ENCODE measurements at places on chromosomes 16 and 17.

GRCh38 chr17:42672038-42672437 lies 4.8 kb downstream of the PLEKHH3 start:
- peak; percentile 33 for DNase-seq

DNA sequence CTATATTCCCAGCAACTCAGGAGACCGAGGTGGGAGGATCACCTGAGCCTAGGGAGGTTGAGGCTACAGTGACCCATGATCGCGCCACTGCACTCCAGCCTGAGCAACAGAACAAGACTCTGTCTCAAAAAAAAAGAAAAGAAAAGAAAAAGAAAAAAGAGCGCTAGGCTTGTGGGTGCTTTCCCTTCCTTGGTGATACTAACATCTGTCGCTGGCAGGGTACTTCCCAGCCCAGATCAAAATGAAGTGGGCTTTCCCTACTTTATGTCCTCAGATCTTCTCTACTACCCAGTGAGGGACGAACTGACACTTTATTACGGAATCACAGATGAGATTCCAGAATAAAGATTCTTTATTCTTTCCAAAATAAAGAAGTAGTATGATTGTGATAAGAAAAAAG lies 103.8 kb upstream of the NOL11 start:
- no peak for DNase-seq

DNA sequence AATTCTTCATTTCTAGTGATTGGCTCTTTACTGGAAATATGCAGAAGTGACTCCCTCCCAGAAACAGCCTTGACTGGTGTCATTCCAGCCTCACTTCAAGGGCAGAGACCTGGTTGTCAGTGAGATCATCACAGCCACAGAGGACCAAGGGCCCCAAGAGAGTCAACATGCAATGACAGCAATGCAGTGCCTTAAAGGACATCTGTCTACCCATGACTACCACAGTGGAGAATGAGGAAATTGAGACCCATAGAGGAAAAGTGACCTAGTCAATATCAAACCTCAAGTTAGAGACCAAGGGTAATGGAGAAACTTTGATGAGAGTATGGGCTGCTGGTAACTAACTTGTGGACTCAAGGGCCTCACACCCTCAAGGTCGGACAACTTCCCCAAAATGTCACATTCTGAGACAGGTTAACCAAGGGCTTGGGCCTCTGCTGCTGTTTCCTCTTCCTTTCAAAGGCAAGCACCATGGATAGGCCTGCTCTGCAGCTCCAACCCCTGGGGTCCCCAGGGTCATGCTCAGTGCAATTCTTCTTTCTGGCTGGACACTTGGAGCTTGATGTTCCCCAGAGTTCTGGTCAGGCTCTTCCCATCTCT lies 11.3 kb downstream of the NOG start:
- DNase-seq: no peak

- DNase-seq: no peak
These were observed 24.5 kb downstream of the UNK start for GRCh38 chr17:75808905-75809621.

DNA sequence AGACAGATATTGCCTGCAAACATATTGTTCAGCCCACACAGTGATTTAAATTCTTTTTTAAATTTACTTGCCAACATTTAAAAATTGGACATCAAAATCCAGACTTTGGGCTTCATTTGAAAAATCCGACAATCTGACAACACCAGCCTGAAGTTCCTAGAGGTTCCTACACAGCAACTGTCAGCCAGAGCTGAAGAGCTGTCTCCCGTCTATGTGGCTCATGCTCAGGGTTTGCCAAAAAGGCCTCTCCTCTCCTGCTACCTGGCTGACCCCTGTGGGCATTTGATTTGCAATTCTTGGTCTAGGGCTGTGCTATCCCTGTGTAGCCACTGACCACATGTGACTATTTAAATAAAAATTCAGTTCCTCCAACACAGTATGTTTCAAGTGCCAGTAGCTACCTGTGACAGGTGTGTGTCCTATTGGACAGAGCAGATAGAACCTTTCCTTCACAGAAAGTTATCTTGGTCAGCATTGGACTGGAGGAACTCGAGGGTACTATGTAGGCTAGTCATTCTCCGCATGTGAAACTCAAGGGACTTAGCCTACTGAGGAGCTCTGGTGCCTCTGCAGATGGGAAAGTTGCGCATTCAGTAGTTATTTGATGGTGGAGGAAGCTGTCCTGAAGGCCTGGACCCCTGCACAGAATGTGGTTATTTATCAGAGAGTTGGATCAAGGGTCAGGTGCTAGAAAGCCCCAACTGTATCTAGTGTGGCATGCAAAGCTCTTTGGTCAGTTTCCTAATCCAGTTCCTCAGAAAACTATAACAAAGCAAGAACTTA lies 2.7 kb downstream of the LYRM1 start:
- DNase-seq: no peak

DNA sequence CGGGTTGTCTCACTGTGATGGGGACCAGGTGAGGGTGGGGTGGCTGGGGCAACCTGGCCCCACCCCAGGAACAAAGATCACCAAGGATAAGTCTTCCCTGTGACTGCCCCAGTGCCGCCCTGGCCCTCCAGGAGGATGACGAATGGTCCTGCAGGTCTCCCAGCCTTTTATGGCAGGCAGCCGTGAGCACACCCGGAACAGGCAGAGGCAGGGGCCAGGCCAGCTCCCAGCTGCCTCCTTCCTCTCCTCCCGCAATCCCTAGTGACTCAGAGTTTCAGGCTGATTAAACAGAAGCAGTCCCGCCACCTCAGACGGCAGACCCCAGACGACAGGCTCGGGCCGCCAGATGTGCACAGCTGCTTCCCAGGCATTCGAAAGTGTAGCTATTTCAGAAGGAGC lies 13.3 kb downstream of the JUP start:
- no peak for DNase-seq

- DNase-seq: no peak
These were observed 105.9 kb downstream of the ENGASE start for GRCh38 chr17:79180358-79181005.

DNA sequence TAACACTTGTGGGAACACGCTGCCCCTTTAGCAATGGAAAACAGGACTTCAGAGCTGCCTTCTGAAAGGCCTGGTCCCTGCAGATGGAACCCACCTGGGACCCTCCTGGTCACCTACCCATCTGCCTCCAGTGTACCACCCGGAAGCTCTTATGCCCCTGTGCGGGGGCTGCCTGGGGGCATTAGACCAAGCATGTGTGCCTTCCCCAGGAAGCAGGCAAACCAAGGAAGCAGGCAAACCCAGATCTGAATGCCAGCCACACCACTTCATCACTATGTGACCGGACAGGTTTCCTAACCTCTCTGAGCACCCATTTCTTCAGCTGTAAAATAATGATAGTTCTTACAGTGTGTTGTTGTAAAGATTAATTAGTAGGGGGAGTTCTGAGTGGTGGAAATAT lies 20.8 kb upstream of the LRRC37A3 start:
- no peak for DNase-seq

DNA sequence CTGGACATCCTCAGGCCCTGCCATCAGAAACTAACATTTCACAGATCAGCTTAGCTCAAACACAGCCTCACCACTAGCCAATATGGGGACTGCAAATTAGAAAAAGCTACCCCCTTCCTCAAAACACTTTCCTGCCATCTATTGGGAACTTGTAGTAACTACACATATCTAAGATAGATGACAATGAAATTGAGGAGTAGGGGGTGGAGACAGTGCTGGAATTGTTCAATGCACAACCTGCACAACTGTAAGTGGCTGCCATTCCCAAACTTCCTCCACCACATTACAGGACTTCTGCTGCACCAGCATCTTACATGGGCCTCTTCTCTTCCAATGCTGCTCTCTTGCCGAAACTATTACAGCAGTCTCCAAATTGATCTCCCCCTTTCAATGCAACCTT lies 21.9 kb downstream of the AIPL1 start:
- DNase-seq: peak; percentile 27

GRCh38 chr16:80994451-80994850 lies 12.2 kb downstream of the CMC2 start:
- no peak for DNase-seq

DNA sequence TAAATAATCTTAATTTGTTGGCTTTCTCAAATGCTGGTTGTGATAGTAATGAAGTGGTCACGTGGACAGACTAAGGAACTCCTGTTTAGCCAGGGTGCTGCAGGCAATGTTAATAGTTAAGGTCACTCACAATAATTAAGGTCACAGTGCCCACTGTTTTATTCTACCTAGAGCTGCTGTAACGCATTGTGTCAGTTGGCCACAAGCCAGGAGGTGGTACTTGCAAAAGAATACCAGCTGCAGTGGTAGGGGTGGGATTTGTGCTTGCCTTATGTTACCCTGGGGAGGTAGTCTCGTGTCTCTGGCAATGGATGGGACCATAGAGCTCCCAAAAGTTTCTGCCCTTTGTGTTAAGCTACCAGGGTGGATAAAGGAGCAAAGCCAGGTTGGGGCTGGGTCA lies 969.1 kb upstream of the CDH8 start:
- no peak for DNase-seq

DNA sequence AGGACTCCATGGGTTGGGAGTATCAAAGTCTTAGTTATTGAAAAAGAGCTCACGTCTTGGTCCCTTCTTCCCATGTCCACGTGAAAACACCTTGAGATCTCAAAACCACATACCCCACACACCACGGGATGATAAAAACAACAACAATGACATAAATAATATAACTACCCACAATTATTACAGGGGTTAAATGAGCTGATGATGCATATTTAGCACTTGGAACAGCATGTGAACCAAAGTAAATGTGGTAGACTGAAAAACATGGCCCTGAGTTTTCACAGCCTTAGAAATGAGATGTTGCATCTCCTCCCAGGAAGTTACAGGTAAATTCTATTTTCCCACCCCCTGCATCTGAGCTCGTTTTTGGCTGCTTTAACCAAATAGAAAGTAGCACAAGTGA lies 208.9 kb downstream of the C16orf95 start:
- no peak for DNase-seq

DNA sequence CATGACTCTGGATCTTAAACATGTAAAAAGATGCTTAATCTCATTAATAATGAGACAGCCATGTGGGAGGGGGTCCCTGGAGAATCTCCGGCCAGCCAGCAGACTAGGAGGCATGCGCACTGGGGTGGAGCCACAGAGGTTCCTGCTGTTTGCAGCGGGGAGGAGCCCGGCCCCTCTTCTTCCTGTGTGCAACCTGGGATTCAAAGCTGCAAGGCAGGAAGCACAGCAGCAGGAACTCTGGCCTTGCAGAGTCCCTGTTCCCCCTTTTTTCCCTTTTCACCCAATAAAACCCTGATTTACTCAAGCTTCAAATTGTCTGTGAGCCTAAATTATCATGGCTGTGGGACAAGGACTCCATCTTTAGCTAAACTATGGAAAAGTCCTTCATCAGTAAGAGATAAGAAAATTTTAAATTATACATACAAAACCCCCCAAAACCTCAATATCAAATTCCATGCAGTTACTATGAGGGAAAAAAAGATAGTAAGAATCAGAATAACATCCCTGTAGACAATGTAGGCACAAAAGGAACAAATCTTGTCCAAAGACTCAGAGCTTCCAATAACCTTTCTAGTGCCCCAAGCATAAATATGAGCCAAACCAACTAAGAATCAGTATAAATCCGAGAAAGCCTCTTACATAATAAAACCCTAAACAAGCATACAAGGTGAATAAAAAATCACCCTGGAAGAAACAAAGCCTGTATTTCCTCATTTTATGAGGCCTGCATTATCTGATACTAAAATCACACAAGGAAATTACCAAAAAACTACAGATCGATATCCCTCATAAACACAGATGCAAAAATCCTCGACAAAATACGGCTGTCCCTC lies 12.1 kb downstream of the CFDP1 start:
- DNase-seq: peak; percentile 5

DNA sequence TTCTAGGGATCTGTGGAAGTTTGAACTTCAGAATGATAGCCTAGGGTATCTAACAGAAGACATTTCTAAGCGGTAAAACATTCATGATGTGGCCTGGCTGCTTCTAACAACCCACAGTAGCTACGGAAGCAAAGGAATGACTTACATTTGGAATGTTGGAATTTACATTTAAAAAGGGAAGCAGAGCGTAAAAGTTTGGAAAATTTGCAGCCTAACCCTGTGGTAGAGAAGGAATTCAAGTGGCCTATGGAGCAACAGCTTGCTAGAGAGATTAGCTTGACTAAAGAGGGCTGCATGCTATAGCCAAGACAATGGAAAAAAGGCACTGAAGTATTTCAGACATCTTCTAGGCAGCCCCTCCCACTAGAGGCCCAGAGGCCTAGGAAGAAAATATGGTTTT lies 50.1 kb downstream of the HNF1B start:
- DNase-seq: no peak

DNA sequence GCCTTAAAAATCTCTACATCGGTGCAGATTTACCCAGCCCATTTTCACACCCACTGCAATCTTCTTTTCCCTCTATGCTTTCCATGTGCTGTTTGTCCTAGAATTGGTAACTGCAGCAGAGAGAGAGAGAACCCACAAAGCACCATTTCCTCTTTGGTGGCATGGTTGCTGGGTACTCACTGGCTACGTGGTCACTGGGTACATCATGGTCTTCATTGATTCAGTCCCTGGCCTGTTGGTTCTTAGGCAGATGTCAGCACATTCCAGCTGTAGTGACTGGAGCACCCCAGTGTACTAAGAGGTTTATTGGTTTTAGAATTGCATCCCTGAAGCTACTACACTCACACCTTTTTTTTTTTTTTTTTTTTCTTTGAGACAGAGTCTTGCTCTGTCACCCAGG lies 156.1 kb upstream of the CACNG5 start:
- no peak for DNase-seq

- DNase-seq: no peak
These were observed 16.0 kb downstream of the GPATCH8 start for GRCh38 chr17:44487170-44487569.

DNA sequence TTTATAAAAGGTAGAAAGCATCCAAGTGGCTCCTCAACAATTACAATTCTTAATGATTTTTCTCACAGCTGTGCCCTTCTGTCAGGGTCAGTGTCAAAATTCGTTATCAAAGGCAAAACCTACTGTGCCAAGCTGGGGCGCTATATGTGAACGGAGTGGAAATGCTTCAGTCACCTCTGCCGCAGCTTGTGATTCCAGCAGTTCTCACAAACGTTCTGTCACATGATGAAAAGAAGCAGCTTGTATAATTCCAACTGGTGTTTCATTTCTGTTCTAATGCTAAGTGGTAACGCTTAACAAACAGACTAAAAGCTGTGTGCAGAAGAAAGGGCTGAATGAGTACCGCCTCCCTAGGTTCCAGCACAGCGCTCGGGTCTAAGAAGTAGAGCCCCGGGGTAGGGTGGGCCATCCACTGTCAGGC lies 14.2 kb downstream of the PLD6 start:
- no peak for DNase-seq

DNA sequence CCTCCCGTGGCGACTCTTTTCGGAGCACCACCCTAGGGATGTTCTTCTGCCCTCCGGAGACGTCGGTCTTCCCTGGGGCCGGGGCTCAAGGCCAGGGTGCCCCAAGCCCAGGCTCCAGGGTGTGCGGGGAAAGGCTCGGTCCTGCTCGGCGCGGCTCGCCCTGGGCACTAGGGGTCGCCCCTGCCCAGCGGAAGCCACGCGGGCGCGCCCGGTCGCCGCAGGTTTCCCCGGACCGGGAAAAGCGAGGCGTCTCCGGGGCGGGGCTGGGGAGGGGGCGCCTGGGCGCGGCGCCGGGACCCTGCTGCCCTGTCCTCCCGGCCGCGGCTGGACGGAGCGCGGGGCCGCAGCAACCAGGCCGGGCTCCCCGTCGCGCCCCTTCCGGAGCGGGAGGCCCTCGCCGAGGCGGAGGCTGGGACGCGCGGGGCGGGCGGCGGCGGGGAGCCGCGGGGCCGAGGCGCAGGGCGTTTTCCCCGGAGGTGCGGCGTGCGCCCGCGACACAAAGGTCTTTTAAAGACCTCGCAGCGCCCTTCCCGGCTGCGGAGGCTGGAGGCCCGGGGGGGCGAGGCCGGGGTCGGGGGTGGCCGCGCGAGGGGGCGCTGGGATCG lies 76.4 kb downstream of the MRC2 start:
- peak; percentile 21 for DNase-seq

All from NCI-H526 treated with DMSO at 0.1 percent for 48 hours (cell line).